ENCODE measurements at places on chromosomes 2 and 18. TPM values are rescaled to one million over a fixed set of nuclear protein-coding genes. Genes with fewer than 3 reads are reported as not detected.

Gene CFAP65
- total RNA-seq = 0.27 TPM

Gene DUSP11
- 39.6 TPM for total RNA-seq

Gene FLACC1
- 1.7 TPM for total RNA-seq

- DNase-seq = no peak
Observed at GRCh38 chr2:9663008-9663879, 32.4 kb upstream of the YWHAQ start.

- peak; percentile 6 for DNase-seq
Observed at GRCh38 chr2:24577481-24577880, 86.4 kb downstream of the NCOA1 start.

GRCh38 chr18:73151086-73151485 lies 283.3 kb upstream of the NETO1 start:
- DNase-seq = no peak

- no peak for DNase-seq
Observed at GRCh38 chr2:62565309-62565908, 59.4 kb upstream of the TMEM17 start.

DNA sequence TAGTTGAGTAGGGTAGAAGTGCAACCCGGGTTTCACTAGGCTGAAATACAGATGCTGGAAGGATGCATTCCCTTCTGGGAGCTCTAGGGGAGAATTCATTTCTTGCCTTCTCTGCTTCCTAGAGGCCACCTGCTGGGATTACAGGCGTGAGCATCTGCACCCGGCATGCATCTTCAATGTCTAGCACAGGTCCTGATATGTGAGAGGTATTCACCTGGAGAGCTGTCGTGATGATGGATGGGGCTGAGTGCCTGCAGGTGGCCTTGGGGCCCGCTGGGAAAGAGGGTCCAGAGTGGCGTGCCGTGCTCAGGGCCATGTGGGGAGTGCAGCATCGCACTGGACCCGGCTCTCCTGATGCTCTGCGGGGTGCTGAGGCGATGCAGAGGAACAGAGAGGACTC lies 6.6 kb upstream of the NTSR2 start:
- no peak for DNase-seq

DNA sequence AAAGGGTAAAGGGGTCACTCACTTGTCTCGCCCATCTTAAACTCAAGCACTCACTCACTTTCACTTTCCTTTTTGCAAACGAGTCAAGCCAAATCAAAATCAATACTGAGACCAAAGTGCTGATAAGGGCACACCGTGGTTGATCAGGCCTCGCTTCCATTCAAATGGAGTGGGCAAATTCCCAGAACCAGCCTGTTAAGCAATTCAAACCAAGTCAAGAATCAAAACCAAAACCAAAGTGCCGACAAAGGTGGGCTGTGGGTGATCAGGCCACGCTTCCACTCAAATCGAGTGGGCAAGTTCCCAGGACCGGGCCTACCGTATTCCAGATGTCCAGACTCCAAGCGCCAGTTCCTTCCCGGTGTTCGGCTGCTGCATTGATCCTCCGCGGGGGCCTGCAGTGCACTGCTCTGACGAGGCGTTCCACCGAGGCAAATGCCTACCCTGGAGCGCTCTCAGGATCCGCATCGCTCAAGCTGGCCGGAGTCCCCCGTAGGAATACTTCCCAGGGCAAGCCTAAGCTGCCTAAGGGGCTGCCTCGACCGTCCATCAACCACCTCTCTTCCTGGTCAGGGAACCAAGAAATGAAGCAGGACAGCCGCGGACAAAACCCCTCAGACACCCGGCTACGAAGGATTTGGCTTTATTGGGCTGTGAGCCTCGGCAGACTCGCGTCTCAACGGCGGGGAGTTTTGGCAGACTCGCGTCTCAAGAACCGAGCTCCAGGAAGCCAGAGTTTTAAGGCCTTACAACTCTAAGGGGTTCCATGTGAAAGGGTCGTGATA lies 89.9 kb upstream of the SLC1A4 start:
- no peak for DNase-seq

- DNase-seq = peak; percentile 14
Observed at GRCh38 chr2:156147594-156148330, 184.8 kb downstream of the NR4A2 start.
